Keratinocyte (primary cell): ENCODE measurements at places on chromosomes 3 and 15. TPM values are rescaled to one million over a fixed set of nuclear protein-coding genes. Genes with fewer than 3 reads are reported as not detected.

- H3K36me3 ChIP-seq: no peaks in the 10 kb centered on the region
- no peak overlapping the region for H3K27ac ChIP-seq
- H3K4me3 ChIP-seq: no peak overlapping the region
- no peak for DNase-seq
Observed at GRCh38 chr3:23162934-23163333, 40.2 kb upstream of the UBE2E2 start.

The ASB14 gene
- polyA plus RNA-seq: not detected in 3 replicates

- no peak for DNase-seq
- H3K4me3 ChIP-seq: no peak overlapping the region
- H3K4me1 ChIP-seq: no peaks in the 10 kb centered on the region
- H3K36me3 ChIP-seq: no peaks in the 10 kb centered on the region
- H3K27ac ChIP-seq: no peak overlapping the region
Observed at GRCh38 chr15:60573936-60574335, 95.0 kb upstream of the ICE2 start.

GRCh38 chr15:70032509-70032908, 65.2 kb downstream of the TLE3 start:
- no peak overlapping the region for H3K4me3 ChIP-seq
- no peaks in the 10 kb centered on the region for H3K36me3 ChIP-seq
- H3K27ac ChIP-seq: no peak overlapping the region
- H3K27me3 ChIP-seq: peaks cover 59% of the 10 kb centered on the region
- no peak for DNase-seq

- H3K36me3 ChIP-seq: peaks cover 65% of the 10 kb centered on the region
- no peak overlapping the region for H3K4me3 ChIP-seq
- H3K27me3 ChIP-seq: no peaks in the 10 kb centered on the region
- H3K4me1 ChIP-seq: peaks cover 32% of the 10 kb centered on the region
Observed at GRCh38 chr3:53236112-53236841, 19.5 kb downstream of the TKT start.

DNA sequence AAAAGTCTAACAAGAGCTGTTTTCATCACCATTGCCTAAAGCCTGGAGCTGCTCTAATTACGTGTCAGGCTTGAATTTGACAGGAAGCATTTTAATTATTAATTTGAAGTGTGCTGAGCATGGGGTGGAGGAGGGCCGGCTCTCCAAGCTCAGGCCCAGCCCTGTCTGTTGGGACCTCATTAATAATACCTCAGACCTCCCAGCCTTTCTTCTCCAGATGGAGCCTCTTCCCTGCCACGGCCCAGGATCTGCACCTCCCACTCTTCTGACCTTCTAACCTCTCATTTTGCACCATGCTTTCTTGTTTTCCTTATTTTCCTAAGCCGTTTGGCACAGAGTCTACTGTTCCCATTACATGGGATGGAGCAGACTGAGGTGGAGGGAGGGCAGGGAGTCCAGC, 30.0 kb downstream of the INSYN1 start:
- H3K27me3 ChIP-seq: peaks cover 18% of the 10 kb centered on the region
- H3K4me3 ChIP-seq: no peak overlapping the region
- H3K27ac ChIP-seq: no peak overlapping the region

The LRRN1 gene
- polyA plus RNA-seq: 0.44 to 0.70 TPM (median 0.45 TPM) in 3 replicates

DNA sequence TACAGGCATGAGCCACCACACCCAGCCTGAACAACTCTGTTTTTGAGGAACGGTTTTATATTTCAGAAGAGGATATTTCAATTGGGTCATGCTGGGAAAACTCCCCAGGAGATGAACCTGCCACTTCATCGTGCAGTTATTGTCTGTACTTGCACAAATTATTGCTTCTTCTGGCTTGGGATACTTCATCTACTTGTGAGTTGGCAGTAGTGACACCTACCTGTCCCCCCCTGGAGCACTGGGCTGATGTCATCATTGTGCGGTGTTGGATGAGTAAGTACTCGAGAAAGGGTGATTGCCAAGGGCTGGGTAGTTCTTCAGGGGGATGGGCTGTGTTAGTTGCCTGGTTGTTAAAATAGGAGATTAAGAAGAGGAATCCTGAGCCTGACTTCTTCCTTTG, 85.1 kb upstream of the SAMMSON start:
- no peaks in the 10 kb centered on the region for H3K27me3 ChIP-seq
- H3K36me3 ChIP-seq: no peaks in the 10 kb centered on the region
- H3K27ac ChIP-seq: no peak overlapping the region
- DNase-seq: peak; percentile 44
- peaks cover 8% of the 10 kb centered on the region for H3K4me1 ChIP-seq

The EFHB gene
- polyA plus RNA-seq: 0.08 to 0.58 TPM (median 0.26 TPM) in 3 replicates

- no peaks in the 10 kb centered on the region for H3K36me3 ChIP-seq
- DNase-seq: no peak
- H3K27me3 ChIP-seq: no peaks in the 10 kb centered on the region
- H3K4me1 ChIP-seq: no peaks in the 10 kb centered on the region
- no peak overlapping the region for H3K27ac ChIP-seq
Observed at GRCh38 chr3:21894459-21895340, 143.7 kb upstream of the ZNF385D start.

- no peaks in the 10 kb centered on the region for H3K4me1 ChIP-seq
- H3K4me3 ChIP-seq: no peak overlapping the region
- no peak for DNase-seq
- H3K27ac ChIP-seq: no peak overlapping the region
- no peaks in the 10 kb centered on the region for H3K27me3 ChIP-seq
Observed at GRCh38 chr3:90091549-90091948, 984.1 kb downstream of the EPHA3 start.

DNA sequence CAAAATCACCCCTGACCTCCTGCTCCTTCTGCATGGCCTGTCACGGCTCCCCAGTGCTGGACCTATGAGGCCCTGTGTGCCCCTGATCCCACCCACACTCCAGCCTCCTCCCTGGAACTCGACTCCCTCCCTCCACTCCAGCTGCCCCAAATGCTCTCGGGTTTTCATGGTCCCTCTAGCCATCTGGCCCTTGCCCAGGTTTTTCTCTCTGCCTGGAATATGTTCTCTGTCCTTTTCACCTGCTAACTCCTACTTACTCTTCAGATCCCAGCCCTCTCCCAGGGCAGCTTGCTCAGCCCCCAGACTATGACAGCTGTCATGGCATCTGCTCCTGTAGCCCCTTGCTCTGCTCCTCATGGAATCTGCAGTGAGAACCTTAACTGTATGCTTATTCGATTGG, 30.3 kb downstream of the DUSP7 start:
- H3K27me3 ChIP-seq: no peaks in the 10 kb centered on the region
- no peak overlapping the region for H3K4me3 ChIP-seq

DNA sequence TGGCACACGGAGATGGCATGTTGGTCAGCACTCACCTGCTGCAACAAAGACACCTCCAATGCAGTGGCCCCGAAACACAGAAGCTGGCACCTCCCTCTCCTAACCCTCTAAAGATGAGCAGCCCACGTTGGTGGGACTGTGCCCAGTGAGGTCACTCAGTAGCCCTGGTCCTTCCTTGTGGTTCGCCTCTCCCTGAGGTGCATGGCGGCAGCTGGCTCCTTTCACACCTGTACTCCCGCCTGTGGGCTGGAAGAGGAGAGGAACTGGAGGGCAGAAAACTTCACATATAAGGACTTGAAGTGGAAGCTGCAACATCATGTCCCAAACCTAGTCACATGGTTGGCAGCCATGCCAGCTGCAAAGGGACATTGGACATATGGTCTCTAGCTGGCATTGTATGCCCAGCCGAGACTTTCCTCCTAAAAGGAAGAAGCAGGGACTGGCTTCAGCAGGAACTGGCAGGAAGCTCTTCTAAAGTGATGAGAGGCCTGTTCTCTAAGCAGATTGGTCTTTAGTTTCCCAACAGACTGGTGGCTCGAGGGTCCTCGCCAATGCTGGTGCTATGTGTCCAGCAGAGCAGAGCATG, 10.8 kb upstream of the C3orf22 start:
- no peak overlapping the region for H3K27ac ChIP-seq
- no peaks in the 10 kb centered on the region for H3K36me3 ChIP-seq
- no peaks in the 10 kb centered on the region for H3K27me3 ChIP-seq
- H3K4me3 ChIP-seq: no peak overlapping the region

- H3K4me3 ChIP-seq: no peak overlapping the region
- no peaks in the 10 kb centered on the region for H3K36me3 ChIP-seq
- no peak overlapping the region for H3K27ac ChIP-seq
- H3K27me3 ChIP-seq: no peaks in the 10 kb centered on the region
Observed at GRCh38 chr15:57398336-57398735, 22.0 kb downstream of the CGNL1 start.

DNA sequence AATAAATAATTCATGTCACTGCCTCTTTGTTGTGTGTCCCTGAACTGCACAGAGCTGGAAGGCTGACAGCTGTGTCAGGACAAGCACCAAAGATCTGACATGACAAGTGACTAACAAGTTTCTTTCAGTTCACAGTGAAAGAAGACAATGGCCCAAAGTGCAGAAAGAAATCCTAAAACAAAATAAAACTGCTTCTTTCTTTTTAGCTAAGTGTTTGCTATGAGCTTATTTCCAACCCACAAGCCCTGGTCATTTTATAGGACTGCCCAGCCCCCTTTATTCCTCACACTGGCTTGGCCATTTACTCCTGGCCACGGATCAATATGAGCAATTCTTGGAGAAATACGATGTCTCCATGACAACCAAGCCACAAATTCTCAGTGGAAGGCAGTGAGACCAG, 238.5 kb downstream of the WDR72 start:
- no peak overlapping the region for H3K4me3 ChIP-seq
- no peak overlapping the region for H3K27ac ChIP-seq
- no peaks in the 10 kb centered on the region for H3K4me1 ChIP-seq
- H3K36me3 ChIP-seq: no peaks in the 10 kb centered on the region
- no peaks in the 10 kb centered on the region for H3K27me3 ChIP-seq

DNA sequence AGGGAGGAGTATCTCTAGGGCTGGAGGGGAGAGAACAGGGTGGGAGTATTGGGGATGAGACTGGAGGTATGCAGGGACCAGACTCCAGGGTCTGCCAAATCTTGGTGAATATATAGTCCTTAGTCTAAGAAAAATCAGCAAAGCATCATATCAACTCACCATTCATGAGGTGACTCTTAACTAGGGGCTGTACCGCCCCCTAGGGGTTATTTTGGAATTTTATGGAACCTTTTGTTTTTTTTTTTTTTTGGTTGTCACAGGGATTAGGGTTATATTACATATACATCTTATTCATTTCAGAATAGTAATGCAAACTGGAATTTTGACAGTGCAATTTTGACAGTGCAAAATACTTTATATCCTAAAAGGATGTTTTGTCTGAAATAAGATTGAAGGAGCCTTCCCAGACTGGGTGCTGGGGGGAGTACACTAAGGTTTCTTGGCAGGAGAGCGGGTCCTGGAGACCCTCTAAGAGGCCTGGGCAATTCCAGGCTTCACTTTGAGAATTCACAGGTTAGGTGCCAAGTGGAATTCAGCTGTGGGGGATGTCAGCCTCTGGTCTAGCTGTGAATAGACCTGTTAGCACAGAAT, 7.5 kb downstream of the CMTM7 start:
- no peak overlapping the region for H3K27ac ChIP-seq
- no peak for DNase-seq
- no peak overlapping the region for H3K4me3 ChIP-seq
- H3K4me1 ChIP-seq: peaks cover 32% of the 10 kb centered on the region

DNA sequence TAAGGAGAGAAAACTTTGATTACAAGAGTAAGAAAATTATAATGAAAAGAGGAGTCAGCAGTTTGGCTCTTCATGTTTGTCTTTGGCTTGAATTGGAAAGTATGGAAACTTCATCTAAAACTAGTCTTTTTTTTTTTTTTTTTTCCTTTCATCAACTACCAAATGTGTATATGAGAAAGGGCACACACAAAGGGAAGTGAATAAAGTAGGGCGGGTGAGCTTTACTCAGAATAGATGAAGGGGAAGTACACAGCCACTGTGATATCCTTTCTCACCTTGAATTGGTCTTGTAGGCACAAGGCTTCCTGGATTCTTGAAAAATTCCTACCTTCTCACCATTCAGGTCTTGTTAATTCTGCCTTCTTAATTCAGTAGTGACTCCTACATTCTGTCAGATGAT, 652.3 kb upstream of the KCNMB2 start:
- H3K4me3 ChIP-seq: no peak overlapping the region
- no peak for DNase-seq
- no peaks in the 10 kb centered on the region for H3K27me3 ChIP-seq
- no peak overlapping the region for H3K27ac ChIP-seq
- no peaks in the 10 kb centered on the region for H3K36me3 ChIP-seq

- DNase-seq: no peak
- H3K27me3 ChIP-seq: peaks cover 10% of the 10 kb centered on the region
- H3K27ac ChIP-seq: no peak overlapping the region
- H3K36me3 ChIP-seq: no peaks in the 10 kb centered on the region
- peaks cover 7% of the 10 kb centered on the region for H3K4me1 ChIP-seq
Observed at GRCh38 chr3:160758929-160759577, 3.0 kb downstream of the PPM1L start.

The LTF gene
- polyA plus RNA-seq: 0.03 TPM in 1 of 3 replicates, not detected in the others

GRCh38 chr15:58064082-58064979, 1.2 kb downstream of the ALDH1A2 start:
- H3K4me3 ChIP-seq: no peak overlapping the region
- H3K27ac ChIP-seq: no peak overlapping the region
- peaks cover 38% of the 10 kb centered on the region for H3K27me3 ChIP-seq
- H3K36me3 ChIP-seq: no peaks in the 10 kb centered on the region
- H3K4me1 ChIP-seq: no peaks in the 10 kb centered on the region

The C3orf49 gene
- not detected in 3 replicates for polyA plus RNA-seq

DNA sequence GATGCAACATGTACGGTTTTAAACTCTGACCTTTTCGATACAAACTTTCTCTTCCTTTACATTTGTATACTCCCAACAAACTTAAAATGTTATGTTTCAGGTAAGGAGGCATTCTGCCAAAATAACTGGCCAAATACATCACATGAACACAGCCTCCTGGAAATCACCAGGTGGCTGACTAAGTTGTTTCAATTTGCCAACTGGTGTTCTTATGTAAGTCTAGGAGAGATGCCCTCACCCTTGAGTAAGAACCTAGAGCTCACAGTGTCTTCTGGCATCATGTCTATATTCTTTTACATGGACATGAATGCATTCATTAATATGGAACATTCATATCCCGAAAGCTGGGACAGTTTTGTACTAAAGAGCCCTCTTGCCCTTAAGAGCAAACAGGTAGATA, 341.1 kb upstream of the NR2F2 start:
- no peaks in the 10 kb centered on the region for H3K36me3 ChIP-seq
- H3K27ac ChIP-seq: no peak overlapping the region
- no peaks in the 10 kb centered on the region for H3K4me1 ChIP-seq

GRCh38 chr3:105773291-105773690, 95.5 kb downstream of the CBLB start:
- H3K27me3 ChIP-seq: no peaks in the 10 kb centered on the region
- no peak for DNase-seq
- H3K36me3 ChIP-seq: no peaks in the 10 kb centered on the region
- H3K4me1 ChIP-seq: no peaks in the 10 kb centered on the region
